ENCODE measurements at places on chromosomes 12 and 14. TPM values are rescaled to one million over a fixed set of nuclear protein-coding genes. Genes with fewer than 3 reads are reported as not detected.

DNA sequence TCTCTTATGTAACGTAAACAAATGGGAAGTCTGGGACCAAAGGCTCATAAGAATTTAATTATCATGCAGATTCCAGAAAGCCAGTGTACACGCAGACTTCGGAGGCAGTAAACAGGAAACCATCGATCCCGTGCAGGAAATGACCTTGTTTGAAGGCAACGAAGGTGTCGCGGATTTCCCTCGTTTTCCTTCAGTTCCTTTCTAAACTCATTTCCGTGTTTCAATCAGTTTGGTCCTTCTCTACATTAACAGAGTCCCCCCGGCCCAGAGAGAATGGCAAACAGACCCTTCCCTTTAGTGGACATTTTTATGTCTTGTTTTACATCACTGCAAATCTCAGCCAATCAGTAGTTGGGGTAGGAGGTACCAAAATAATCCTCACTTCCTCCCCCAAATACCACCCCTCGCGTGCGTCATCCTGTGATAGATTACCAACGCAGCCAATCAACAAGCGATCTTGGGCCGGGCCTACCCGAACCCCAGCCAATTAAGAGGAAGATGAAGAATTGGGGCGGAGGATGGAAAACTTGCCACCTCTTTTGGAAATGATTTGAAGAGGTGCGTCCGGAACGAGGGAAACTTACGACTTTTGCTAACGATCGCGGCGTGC is 6.1 kb upstream of the FOXJ2 start:
- ATAC-seq = peak; percentile 99

DNA sequence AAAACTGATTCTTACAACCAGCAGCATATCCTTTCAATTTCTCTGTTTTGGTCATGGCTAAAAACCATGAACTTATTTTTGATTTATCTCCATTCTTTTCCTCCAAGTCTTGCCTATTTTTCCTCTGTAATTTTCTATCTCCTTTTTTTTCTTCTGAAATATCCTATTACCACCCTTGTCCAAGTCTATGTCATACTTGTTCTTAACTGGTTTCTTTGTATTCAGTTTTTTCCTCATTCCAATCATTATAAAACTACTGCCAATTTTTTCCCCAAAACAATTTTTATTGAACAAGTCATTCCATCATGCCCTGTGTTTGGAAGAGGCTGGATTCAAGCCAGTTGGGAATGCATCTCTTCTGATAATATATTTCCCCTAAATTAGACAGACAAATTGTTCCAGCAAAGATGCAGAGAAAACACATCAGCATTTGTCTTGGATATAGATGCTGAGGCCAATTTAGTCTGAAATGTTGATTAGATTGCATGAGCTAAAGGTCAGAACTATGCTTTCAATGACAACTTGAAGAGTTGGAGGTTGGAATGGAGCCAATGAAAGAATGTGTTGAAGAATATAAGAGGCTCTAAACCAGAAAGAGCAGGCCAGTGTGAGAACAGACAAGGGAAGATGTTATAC is 30.7 kb downstream of the OTOGL start:
- no peak for ATAC-seq

DNA sequence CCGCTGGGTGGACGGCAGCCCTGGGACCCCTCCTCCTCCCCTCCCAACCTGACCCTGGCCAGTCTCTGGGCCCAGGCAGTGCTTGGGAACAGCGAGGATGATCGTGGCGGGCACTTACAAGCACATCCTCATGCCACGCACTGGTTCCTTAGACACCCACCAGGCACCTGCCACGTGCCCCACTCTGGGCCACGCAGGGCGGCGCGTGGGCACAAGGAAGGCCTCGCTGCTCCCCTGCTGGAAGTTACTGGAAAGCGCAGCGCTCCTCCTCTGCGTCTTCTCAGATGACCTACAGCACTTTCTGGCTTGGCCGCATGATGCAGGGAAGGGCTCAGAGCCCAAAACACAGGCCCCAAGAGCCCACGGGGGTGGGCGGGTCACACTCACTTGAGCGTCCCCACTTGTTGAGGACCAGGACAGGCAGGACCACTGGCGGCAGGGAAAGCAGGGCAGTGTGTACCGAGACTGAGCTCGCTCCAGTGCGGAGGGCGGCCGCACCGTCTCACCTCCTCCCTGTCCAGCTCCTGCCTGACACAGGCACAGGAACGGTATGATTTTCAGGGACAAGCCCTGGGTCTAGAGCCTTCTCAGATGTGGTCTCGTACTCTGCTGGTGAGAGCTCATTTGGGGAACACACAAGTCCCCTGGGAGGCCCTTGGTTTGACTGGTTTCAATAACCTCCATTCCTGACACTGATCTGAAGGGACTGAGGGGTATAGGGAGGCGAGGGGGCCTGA is 128.3 kb upstream of the EVL start:
- ATAC-seq = no peak

GRCh38 chr14:69055999-69056788 is 77.1 kb upstream of the ACTN1 start:
- peak; percentile 81 for ATAC-seq

- ATAC-seq = no peak
Observed at GRCh38 chr12:2307550-2307949, 254.8 kb downstream of the CACNA1C start.

GRCh38 chr12:39372204-39372925 is 70.6 kb downstream of the KIF21A start:
- ATAC-seq = no peak

The GMFB gene
- total RNA-seq = 25.3 TPM

DNA sequence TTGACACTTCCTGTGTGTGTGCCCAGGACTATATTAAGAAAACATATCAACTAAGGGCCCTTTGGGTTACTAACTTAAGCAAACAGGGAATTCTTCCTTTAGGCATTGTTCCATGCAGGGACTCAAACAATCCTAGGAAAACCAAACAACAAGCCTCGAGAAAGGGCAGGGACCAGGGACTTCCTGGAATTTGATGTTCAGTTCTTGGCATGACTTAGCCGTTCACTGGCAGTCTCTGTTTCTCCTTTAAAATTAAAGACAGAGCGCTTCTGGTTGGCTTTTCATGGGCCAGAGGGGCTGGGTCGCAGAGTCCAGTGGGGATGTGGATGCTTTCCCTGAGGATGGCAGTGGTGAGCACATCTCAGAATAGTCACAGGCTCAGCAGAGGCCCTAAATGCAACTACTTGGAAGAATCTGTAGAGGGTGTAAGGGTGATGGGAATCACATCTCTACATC is 35.2 kb downstream of the RNFT2 start:
- peak; percentile 29 for ATAC-seq

GRCh38 chr14:86604561-86604960 is 1074.6 kb downstream of the FLRT2 start:
- ATAC-seq = no peak

DNA sequence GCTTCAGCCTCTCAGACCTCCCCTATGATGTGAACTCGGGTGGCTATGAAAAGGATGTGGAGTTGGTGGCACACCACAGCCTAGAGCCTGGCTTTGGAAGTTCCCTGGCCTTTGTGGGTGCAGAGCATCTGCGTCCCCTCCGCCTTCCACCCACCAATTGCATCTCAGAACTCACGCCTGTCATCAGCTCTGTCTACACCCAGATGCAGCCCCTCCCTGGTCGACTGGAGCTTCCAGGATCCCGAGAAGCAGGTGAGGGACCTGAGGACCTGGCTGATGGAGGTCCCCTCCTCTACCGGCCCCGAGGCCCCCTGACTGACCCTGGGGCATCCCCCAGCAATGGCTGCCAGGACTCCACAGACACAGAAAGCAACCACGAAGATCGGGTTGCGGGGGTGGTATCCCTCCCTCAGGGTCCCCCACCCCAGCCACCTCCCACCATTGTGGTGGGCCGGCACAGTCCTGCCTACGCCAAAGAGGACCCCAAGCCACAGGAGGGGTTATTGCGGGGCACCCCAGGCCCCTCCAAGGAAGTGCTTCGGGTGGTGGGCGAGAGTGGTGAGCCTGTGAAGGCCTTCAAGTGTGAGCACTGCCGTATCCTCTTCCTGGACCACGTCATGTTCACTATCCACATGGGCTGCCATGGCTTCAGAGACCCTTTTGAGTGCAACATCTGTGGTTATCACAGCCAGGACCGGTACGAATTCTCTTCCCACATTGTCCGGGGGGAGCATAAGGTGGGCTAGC is 7.0 kb upstream of the RPS26 start:
- ATAC-seq = no peak

The TPI1 gene
- 629 TPM for total RNA-seq

- no peak for ATAC-seq
Observed at GRCh38 chr14:91987192-91987591, 39.7 kb upstream of the FBLN5 start.

The BATF gene
- total RNA-seq = 0.84 TPM

GRCh38 chr14:101761881-101762529 is 496 bp downstream of the PPP2R5C start:
- ATAC-seq = no peak

DNA sequence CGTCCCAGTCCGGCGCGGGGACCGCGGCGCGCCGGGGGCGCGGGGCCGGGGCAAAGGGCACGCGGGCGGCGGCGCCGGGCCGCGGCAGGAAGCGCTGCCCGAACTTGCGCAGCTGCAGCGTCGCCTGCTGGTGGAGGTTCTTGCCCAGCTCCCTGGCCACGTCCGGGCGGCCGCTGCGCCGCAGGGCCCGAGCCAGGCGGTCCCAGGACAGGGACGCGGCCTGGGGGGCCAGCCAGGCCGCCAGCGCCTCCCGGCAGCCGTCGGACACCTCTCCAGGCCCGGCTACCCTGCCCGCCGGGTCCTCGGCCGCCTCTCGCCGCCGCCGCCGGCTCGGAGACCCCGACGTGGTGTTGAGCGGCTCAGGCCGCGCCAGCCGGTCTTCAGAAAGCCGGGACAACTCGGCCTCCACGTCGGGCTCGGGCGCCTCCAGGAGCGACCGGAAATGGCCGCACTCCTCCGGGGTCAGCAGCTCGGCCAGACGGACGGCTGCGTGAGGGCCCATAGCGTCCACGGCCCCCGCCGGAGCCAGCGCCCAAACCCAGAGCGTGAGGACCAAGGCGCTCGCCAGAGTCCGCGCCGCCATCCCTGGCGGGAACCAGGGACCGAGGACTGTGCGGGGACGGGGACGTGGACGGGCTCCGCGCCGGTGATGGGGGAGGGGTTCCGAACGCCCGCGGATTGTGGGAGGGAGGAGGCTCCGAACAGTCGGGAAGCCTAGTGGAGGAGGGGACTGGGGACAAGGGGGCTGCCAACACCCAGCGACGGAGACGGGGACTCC is 34.0 kb downstream of the FIGNL2 start:
- ATAC-seq = peak; percentile 76

- ATAC-seq = no peak
Observed at GRCh38 chr12:98406378-98406777, 109.0 kb upstream of the TMPO start.

- ATAC-seq = no peak
Observed at GRCh38 chr12:130846369-130846768, 7.3 kb upstream of the STX2 start.

The CATSPERB gene
- 3.3 TPM for total RNA-seq

GRCh38 chr12:29694002-29694401 is 89.7 kb downstream of the TMTC1 start:
- no peak for ATAC-seq

The SLC25A21 gene
- 0.80 TPM for total RNA-seq

- no peak for ATAC-seq
Observed at GRCh38 chr14:76274324-76274723, 101.6 kb upstream of the ESRRB start.

The RDH5 gene
- 0.92 TPM for total RNA-seq

DNA sequence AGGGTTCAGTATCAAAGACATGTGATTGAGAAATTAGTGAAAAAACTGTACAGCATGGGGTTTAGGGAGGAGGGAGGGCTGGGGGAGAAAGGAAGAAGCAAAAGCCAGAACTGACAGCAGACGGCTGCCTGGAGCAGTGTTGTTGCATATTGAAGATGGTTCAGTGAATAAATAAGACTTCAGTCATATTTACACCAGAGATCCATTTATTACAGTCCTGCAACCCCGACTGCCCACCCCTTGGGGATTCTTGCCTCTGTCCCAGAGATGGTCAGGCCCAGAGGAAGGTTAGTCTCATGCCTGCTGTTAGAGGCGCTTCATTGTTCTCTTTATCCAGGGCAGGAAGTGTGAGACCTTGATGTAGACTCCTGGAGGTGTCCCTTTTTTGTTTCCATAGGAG is 3.2 kb downstream of the GZMH start:
- ATAC-seq = no peak

- ATAC-seq = no peak
Observed at GRCh38 chr12:107817250-107817649, 42.7 kb downstream of the ASCL4 start.

The SENP1 gene
- 13.4 TPM for total RNA-seq

The ULK1 gene
- total RNA-seq = 12.8 TPM

The CMA1 gene
- total RNA-seq = 0.64 TPM

DNA sequence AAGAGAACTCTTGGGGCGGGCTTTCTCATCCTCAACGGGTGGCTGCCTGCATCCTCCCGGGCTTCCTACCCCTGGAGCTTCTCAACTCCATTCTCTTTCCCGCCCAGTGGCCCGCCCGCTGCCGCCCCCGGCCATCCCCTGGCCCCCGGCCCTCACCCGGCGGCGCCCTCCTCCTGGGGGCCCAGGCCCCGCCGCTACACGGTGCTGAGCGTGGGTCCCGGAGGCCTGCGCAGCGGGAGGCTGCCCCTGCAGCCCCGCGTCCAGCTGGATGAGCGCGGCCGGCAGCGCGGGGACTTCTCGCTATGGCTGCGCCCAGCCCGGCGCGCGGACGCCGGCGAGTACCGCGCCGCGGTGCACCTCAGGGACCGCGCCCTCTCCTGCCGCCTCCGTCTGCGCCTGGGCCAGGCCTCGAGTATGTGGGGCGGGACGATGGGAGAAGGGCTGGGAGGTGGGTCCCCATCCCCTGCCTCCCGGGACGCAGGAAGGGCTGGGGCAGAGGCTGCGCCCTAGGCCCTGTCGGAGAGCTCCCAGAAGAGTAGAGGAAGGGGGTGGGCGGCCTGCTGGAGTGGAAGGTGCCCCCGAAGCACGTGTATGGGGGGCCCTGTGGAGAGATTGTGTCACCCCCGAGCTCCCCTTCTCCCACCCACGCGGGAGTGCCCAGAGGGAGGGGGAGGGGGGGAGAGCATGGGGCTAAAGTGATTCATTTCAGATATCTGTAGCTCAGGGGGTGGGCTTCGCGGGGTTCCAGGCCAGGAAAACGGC is 1.5 kb downstream of the LAG3 start:
- ATAC-seq = no peak

DNA sequence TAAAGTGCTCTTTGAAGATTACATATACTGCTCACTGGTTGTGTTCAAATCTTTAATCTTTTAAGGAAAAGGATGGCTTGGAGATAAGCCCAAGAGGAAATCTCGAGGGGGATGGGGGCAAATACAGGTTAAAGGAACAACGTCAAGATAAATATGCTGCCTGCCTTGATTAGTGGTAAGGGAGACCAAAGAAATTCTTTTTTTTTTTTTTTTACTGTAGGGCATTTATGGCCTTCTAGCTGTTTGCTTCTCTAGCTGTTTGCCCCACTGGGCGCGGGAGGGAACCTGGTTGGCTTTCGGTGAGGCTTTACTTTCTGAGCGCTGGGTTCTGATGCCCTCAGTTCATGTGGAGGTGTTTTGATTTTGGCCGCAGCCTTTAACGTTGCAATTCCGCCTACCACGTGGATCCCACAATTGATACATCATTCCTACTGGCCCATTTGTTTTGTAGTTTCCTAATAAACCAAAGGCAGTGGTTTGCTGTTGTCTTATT is 5.7 kb downstream of the CCND2 start:
- no peak for ATAC-seq

The SLC10A1 gene
- total RNA-seq = not detected

GRCh38 chr14:36515105-36515593 is 4.9 kb downstream of the NKX2-1 start:
- no peak for ATAC-seq

The CCDC197 gene
- not detected for total RNA-seq
